Stimulated activated CD8-positive, alpha-beta memory T cell treated with anti-CD3 and anti-CD28 coated beads, Interleukin-4, amount 100 ng/mL, for 1 hour (primary cell): ENCODE measurements at places on chromosomes 16 and 17.

DNA sequence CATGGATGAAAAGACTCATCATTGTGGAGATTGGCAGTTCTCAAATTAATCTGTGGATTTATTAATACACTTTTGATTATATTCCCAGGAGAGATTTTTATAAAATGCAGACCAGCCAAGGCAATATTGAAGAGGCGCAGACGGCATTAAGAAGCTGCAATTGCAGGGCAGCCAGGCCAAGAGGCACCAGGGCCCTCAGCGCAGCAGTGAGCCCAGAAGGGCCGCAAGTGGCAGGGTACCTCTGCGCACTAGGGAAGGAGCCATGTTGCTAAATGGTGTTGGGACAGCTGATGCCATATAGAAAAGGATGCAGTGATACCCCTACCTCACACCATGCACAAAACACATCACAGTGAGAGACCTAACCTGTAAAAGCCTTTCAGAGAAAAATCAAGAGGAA lies 36.6 kb upstream of the CHMP6 start:
- DNase-seq: no peak

- no peak for DNase-seq
These were observed 50.6 kb downstream of the LMF1 start for GRCh38 chr16:920051-920681.

DNA sequence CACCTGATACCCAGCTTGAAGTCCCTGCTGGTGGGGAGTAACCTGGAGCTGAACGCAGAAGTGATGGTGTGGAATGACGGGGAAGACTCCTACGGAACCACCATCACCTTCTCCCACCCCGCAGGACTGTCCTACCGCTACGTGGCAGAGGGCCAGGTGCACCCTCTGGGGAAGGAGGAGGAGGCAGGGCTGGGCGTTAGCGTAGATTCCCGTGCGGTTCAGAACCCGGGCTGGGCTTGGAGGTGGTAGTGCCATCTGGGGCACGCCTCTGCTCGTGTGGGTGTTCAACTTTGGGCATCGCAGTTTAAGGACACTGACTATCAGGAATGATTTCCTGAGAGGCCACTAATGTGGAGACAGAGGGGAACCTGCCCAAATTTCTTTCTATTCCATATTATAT lies 18.3 kb downstream of the ITGAX start:
- DNase-seq: no peak

DNA sequence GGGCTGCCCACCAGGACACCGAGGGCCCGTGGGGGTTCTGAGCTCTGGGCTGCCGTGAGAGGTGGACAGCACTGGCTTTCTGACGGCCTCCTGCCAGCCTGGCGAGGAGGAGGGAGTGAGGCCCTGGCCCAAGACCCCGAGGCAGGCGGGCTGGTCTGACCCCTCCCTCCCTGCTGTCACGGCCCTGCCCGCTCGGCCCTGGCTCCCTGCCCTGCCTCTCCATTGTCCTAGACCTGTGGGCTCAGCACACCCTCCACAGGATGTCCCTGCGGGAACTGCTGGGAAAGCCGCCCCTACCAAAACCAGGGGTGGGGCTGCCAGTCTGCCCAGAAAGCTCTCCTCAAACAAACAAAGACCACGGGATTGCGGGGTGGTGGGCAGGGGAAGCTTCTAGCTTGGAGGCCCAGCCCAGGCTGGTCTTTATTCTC lies 20.7 kb downstream of the SPNS2 start:
- no peak for DNase-seq

GRCh38 chr17:66865151-66865550 lies 30.2 kb downstream of the CACNG5 start:
- no peak for DNase-seq
